Gastroesophageal sphincter (tissue), 4 donors: ENCODE measurements at places on chromosomes 6 and 20.

GRCh38 chr20:63973636-63974401 is 4.1 kb upstream of the ZNF512B start:
- ATAC-seq, result peak; percentile 85

GRCh38 chr20:57694481-57694880 is 15.3 kb downstream of the PMEPA1 start:
- no peak for ATAC-seq

- ATAC-seq, result no peak
Measured at GRCh38 chr6:42224222-42225028, 6.8 kb upstream of the MRPS10 start.

DNA sequence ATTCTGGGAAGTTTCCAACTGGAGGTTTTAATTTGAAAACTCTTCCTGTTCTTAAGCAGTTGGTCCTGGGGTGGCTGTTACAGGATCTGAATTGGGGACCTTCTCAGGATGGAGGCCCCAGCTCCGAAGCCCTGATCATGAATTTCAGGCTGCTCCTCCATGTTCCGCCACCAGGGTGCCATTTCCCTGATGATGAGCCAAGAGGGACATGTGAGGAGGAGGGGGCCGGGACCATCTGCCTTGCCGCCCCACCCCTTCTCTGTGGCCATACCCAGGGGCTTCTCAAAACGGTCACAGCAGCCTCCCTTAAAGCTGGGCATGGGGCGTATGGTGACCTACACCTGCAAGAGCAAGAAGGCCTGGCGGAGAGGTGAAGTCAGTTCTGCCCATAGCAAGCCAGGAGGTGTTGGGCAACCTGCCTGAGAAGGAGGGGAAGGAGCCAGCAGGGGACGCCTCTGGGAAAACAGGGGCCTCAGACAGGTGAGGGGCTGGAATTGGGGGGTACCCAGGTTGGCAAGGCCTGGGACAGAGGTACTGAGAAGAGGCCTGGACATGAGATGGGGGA is 3.6 kb upstream of the BAK1 start:
- ATAC-seq, result no peak

DNA sequence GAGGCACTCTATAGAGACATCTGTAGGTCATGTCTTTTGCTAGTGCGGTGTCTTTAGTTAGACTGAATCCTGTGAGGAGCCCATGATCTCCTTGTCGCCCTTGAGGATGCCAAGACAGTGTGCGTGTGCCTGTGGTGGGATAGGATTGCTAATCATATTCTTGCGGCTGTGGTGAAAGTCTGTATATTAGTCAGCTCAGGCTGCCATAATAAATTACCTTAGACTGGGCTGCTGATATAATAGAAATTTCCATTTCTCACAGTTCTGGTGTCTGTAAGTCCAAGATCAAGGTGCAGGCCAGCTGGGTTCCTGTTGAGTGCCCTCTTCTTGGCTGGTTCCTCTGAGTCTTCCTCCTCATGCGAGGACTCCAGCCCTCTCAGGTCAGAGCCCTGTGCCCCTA is 141.2 kb downstream of the JARID2 start:
- no peak for ATAC-seq

- no peak for ATAC-seq
Measured at GRCh38 chr20:59451641-59452040, 151.2 kb downstream of the EDN3 start.

- ATAC-seq, result no peak
Measured at GRCh38 chr6:162620073-162620472, 107.5 kb downstream of the PRKN start.

GRCh38 chr20:1945134-1945618 is 48.7 kb downstream of the PDYN start:
- ATAC-seq, result peak; percentile 66

- no peak for ATAC-seq
Measured at GRCh38 chr6:44667668-44668390, 280.3 kb downstream of the CDC5L start.

DNA sequence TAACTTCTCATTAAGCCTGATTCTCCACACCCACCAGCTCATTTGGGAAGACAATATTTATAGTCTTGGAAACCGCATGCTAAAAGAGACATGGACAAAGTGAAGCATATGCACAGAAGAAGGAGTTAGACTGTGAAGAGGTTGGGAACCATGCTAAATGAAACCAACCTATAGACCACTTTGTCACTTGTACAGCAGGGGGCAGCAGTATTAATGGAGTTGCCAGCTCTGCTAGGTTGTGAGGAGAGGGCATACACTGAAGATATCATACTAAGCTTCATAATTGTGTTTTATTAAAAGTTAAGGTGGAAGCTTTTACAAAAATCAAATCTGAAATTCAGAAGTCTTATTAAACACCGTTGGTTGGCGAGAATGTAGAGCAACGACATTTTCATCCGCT is 38.3 kb upstream of the HMGCLL1 start:
- no peak for ATAC-seq

DNA sequence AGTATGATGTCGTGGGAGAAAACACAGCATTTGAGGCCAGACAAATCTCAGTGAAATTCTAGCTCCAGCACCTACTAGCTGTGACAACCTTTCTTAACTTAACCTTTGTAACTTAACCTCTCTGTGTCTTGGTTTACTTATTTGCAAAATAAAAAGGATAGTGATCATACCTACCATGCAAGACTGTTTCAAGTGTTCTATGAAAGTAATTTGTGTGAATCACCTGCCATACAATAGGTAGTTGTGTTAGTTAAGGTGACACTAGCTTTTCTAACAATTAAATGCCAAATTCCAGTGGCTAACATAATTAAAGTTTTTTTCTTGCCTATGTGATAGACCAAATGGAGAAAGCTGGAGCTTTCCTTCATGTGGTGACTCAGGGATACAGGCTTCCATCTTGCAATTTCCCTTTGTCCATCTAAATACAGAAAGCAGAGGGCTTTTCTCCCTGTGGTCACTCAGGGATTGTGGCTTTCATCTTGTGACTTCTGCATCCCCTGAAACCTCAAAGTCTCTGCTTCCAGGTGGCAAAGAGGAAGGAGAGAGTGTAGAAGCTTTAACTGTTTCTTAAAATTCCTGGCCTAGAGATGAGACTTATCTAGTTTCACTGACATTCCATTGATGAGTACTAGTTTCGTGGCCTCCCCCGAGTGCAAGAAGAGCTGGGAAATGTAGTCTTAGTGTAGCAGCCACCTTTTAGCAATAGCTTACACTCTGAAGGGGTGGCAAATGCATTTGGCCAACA is 311.4 kb downstream of the CLIC5 start:
- no peak for ATAC-seq

- no peak for ATAC-seq
Measured at GRCh38 chr6:1665214-1665613, 55.5 kb downstream of the FOXC1 start.

- no peak for ATAC-seq
Measured at GRCh38 chr6:154318721-154319120, 37.9 kb downstream of the IPCEF1 start.

DNA sequence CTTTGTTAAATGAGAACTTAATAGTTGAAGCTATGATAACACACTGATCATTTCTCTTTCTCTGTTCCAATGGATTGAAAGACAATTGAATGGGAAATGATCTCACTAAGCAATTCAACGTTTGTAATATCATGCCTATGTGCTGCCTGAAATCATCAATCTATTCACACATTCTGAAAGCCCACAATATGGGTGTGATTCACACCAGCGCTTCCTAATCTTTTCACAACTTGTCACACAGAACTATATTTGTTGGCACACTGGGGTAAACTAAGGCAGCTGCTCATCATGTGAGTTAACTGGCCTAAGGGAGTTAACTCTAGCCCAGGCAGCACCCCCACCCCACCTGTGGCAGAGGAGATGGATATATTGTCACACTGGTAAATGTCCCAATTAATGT is 37.1 kb upstream of the UTRN start:
- no peak for ATAC-seq

DNA sequence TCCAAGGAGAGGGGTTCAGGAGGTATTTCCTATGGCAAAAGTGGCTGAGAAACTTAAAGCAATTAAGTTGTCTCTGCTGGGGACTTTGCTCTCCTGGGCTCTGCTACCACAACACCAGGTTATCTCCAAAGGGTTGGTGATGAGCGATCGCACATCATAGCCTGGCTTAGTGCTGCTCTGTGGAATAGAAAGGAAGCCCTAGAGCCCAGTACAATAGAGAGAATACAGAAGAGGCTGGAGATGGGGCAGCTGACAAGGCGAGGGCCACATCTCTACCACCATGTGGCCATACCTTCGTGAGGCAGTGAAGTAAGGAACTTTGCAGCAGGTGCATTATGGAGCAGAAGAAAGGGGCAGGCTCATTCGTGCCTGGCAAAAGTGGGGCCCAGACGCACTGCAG is 8.6 kb upstream of the TMC2 start:
- no peak for ATAC-seq
